ENCODE measurements at places on chromosomes 2 and 18.

GRCh38 chr2:187855689-187856088, 301.5 kb upstream of the TFPI start:
- no peak for DNase-seq

DNA sequence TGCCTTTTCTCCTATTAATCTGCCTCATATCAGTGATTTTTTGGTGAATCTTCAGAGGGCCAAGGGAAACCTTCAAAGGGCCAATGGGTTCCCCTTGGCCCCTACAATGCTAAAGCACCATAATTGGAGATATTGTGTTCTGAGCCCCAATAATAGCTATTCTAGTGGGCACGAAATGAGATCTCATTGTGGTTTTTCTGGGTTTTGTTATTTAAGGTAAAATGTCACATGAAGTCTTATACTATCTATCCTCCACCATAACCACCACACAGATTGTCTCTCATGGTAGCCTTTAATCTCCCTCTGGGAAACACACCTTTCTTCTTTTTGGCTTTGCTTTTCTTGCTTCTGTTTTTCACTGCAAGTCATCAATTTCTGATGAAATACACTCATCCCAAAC, 152.8 kb downstream of the B3GNT2 start:
- DNase-seq, result no peak

GRCh38 chr2:143150287-143150686, 21.1 kb downstream of the ARHGAP15 start:
- no peak for DNase-seq

- no peak for DNase-seq
These were observed 106.5 kb downstream of the COL6A3 start for GRCh38 chr2:237307474-237307873.

DNA sequence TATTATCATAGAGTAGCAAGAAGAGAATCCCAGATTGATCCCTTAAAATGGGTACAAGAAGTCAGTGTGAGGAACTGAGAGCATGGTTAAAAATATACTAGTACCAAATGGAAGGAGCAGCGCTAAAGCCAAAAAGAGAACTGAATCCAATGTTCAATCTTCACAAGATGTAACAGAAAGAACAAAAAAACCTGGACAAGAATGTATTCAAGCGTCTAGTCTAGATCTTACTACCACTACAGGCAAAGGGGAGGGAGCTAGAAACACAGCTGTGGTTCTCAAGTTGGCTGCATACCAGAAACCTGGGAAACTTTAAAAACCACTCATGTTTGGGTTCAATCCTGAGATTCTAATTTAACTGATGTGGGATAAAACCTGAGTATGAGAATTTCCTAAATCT, 57.5 kb downstream of the PIAS2 start:
- DNase-seq, result no peak

- DNase-seq, result no peak
These were observed 286.8 kb downstream of the RAD51AP2 start for GRCh38 chr2:17231394-17231965.

DNA sequence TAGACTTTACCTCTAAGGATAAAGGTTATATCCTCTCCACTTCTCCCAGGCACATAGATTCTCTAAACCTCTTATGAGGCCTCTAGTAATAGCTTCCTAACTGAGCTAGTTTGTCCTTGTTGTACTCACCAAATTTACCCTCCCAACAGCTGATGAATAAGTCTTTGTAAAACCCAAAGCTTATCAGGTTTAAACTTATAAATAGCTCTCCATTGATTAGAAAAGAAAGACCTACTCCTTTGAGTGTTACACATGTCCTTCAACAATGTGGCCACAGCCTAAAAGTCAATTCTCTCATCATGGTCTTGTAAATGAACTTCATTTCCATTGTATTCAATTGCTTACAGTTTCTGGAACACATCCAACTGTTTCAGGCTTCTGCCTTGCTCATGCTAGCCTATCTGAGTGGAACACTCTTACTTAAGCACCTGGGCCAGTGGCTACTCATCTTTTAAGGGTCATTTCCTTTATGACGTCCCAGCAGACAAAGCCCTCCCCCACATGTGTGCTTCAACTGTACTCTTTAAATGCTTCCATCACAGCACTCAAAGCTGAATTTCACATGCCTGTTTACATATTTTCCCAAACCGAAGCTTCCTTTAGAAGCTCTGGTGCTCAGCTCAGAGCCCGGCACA, 131.6 kb downstream of the CDH2 start:
- DNase-seq, result no peak

DNA sequence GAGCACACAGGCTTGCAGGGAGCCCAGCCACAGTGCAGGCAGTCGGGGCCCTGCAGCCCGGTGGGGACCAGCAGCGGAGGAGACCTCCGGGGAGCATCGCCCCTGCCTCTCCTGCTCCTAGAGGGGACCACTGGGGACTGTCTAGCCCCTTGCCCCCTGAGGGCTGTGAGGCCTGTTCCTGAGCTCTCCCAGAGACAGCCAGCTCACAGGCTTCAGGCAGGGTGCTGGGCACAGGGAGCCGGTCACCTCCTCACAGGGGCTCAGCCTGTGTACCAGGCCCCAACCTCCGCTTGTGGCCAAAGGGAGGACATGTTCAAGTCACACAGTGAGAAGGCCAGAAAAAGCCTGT, 3.5 kb upstream of the NMUR1 start:
- no peak for DNase-seq

DNA sequence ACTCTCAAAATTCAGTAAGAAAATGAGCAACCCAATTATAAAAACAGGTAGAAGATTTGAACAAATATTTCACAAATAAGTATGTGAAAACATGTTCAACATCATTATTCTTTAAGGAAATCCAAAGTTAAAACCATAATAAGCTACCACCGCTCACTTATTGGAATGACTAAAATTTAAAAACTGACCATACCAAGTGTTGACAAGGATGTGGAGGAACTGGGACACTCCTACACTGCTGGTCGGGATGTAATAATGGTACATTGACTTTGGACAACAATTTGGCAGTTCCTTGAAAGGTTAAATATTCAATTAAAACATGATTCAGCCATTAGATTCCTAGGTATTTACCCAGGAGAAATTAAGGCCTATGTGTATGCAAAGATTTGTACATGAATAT, 336.5 kb downstream of the IRS1 start:
- DNase-seq, result no peak

- DNase-seq, result no peak
These were observed 20.7 kb upstream of the DNAH6 start for GRCh38 chr2:84495539-84496146.

GRCh38 chr2:104794441-104794840, 59.5 kb upstream of the POU3F3 start:
- no peak for DNase-seq

DNA sequence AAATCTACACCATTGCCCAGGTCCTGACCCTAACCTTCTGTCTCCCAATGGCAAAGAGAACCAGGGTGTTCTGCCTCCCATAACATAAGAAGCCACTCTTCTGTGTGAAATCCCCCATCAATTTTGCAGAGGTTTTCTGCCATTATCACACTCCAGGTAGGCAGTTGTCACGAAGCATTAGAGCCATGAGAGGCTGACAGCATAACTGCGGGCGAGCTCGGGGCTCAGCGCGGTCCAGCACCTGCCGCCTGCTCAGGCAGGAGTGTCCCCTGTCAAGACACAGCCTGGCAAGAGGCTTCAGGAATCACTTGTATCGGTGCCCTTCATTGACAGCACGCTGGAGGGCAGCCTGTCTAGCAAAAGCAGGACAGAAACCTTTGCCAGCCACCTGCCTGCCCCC, 251.2 kb downstream of the SATB2 start:
- DNase-seq, result no peak

DNA sequence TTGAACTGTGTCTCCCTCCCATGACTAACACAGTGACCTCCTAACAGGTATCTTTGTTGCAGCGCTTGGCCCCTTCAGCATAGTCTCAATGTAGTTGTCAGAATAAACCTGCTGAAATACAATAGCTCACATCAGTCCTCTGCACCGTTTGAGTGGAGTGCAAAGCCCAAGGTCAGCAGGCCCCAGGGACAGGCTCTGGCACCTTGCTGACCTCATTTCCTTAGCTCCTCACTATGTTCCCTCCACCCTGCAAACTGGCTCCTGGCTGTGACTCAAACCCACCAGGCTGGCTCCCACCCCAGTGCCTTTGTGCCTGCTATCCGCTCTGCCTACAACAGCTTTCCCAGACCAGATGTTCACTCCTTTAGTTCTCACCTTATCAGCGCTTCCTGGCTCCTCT, 146.7 kb downstream of the LRATD1 start:
- DNase-seq, result no peak

DNA sequence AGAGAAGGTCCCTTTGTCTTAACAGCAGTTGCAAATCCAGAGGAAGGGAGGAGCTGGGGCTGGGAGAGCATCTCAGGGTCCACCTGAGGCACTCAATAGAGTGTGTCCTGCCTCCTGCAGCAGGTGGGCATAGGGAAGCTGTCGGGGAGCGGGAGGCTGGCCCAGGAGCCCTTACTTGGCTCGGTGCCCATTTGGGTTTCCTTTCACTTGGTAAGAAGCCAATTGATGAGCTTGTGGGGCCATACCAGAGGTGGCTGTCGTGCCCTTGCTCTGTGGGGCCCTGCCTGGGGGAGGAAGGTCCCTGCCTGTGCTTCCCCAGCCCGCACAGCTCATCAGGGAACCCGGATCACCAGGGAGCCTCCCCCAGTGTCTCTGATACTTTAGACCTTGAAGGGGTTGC, 229.7 kb downstream of the DYSF start:
- DNase-seq, result no peak

DNA sequence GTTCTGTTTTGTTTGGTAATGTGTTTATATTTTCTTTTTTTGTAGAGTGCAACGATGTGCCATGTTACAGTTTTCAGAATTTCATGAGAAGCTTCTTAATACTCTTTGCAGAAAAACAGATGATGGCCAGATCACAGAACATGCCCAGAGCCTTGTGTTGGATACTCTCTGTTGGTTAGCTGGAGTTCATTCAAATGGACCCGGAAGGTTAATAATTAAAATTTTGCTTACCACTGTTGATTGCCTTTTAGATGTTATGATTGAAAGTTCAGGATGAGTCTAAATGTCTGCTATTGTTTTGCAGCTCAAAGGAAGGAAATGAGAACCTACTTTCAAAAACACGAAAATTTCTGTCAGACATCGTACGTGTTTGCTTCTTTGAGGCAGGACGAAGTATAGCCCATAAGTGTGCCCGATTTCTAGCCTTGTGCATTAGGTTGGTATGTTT, 85.2 kb downstream of the BIRC6 start:
- DNase-seq, result no peak

DNA sequence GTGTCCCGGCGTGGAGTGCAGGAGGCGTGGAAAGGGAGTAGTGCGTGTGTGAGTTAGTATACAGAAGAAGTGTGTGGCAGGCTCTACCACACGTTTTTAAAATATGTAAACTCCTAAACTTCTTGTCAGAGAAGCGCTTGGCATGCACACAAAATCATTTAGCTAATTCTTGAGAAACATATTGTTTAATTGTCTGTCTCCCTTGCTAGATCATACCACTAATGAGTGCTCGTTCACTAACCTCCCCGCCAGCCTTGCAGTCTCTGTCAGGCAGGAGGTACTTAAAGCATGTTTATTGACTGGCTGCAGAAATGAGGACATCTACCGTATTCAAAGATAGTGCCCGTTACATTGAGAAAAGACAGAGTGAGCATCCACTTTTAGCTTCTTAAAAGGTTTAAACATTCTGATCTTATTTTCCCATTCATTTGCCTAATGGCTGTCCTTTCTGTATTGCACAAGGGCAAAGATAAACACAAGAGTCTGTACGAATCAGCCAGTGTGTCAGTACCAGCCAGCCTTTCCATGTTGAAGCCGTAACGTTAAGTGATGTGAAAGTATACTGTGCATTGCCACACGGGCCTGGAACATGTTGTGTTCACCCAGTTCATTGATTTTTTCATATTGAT, 41.4 kb downstream of the TRAPPC12 start:
- DNase-seq, result no peak

DNA sequence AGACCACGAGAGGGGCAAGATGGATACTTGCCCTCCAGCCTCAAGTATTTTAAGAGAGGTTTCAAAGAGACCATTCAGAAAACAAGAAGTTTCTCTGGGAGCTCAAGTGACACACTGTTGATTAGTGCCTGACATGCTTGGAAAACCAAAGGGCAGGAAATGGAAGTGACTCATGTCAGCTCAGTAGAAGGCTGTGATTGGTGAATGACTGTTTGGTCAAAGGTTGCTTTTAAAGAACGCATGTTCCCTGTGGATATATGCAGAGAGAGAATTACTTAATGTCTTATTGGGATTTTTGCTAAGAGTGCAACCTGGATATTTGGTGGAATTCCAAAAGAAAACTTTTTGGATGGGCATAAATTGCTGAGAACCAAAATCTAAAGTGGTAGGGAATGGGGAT, 549.9 kb downstream of the XIRP2 start:
- DNase-seq, result no peak

- no peak for DNase-seq
These were observed 33.7 kb upstream of the MRPL33 start for GRCh38 chr2:27737676-27738348.

DNA sequence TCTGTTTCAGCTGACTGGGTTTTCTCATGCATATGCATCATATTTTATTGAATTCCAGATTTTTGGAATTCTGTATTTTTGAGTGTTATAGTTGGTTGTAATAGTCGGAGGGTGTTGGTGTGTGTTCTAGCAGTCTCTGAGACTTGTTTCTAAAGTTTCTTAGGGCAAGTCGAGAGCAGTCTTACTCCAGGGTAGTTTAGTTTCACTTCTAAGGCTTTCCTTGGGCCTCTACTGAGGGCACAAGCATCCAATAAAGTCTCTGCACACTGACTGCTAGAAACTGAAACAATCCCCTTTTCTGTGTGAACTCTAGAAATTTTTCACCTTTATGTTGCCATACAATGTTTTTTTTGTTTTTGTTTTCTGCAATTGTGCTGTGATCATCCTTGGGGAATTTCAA, 663.7 kb upstream of the LRATD1 start:
- DNase-seq, result no peak

DNA sequence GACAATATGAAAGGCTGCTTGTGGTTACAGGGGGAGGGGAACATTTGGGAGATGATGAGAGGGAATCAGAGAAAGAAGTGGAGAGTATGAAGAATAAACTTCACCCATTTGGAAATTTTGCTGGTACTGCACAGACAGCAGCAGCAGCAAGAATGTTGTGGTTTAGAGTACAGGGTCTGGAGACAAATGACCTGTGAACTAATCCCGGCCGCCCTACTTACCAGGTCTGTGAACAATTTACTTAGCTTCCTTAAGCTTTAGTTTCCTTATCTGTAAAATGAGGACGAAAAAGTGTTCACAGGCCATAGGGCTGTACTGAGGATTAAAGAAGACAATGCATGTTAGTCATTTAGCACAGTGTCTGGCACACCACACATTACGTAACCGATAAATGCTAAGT, 685.4 kb upstream of the CELF4 start:
- DNase-seq, result no peak

- DNase-seq, result no peak
These were observed 10.2 kb downstream of the ZBTB14 start for GRCh38 chr18:5285326-5285725.
